ENCODE measurements at places on chromosomes 2 and 18. TPM values are rescaled to one million over a fixed set of nuclear protein-coding genes. Genes with fewer than 3 reads are reported as not detected.

DNA sequence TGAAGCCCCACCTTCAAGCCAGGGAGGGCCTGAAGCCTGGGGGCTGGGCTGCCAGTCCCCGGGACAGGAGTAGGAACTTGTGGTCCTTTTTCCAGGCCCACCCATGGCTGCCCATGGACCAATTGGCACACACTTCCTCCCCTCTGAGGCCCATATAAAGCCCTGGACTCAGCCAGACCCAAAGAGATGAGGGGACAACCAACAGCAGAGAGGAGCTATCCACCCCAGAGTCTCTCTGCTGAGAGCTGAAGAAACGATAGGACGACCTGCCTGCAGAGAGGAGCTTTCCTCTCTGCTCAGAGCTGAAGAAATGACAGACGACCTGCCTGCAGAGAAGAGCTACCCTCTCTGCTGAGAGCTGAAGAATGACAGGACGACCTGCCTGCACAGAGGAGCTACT, 43.8 kb upstream of the PEX13 start:
- DNase-seq, result no peak

- no peak for DNase-seq
Observed at GRCh38 chr2:232993231-232993821, 19.7 kb downstream of the NGEF start.

Gene GPR55
- polyA plus RNA-seq, result 0.36 TPM

Gene ACTG2
- 0.64 TPM for polyA plus RNA-seq

DNA sequence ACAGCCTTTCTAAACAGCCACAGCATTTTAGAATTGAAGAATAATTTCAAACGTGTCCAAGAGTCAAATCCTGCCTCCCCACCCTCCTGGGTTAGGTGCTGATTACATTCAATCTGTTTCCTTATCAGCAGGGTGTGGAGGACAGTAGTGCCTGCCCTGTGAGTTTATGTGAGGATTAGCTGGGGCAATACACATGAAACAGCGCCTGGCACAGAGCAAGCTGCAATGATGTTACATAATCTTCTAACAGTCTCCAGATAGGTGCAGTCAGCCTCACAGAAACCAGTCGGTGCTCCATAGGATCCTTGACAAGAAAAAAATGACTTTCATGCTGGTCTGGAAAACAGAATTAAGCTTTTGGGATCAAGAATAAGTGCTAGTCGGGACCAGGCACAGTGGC, 91.7 kb upstream of the ITGA6 start:
- no peak for DNase-seq

- DNase-seq, result no peak
Observed at GRCh38 chr2:73859721-73860586, 31.2 kb downstream of the STAMBP start.

- DNase-seq, result no peak
Observed at GRCh38 chr2:157394928-157395327, 49.0 kb downstream of the CYTIP start.

Gene RNF103
- 36.3 TPM for polyA plus RNA-seq

DNA sequence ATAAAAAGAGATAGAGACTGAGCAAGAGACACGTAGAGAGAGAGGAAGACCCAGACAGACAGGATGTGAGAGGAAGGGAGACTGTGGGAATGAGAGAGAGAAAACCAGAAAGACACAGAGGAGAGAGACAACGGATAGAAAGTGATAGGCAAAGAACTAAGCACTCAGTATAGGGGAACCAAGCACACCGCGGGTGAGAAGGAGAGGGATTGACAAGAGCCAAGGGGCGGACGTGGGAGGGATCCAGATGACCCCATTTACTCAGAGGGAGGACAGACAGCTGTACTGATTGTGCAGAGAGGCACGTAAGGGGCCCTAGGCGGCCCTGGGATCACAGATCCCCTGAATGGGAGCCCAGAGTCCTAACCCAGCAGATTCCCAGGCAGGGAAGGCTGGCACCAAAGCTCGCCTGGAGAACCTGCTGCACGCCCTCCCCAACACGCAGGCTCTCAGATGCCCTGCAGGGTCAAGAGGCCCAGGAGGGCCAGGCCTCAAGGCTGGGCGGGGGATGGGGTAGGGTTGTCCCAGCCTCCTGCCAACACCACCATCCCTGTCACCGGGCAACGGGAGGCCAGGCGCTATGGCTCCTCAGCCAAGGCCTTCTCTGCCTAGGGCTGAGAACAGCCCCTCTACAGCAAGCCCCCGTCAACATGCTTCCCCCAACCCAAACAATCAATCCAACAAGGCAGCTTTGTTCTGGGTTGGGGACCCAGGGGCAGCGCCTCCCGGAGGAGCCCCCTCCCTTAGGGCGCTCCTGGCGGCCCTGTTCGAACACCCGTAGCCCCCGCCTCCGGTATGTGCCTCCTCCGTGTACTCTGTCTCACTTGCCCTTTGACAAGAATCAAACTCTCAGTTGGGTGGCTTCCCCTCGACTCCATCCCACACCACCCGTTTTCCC, 579 bp downstream of the LOXL3 start:
- no peak for DNase-seq

- DNase-seq, result no peak
Observed at GRCh38 chr2:69652206-69652605, 8.7 kb upstream of the AAK1 start.

Gene RBKS
- polyA plus RNA-seq, result 8.2 TPM

- DNase-seq, result no peak
Observed at GRCh38 chr18:36328385-36328858, 30.9 kb downstream of the FHOD3 start.

Gene TUBB8B
- 0.64 TPM for polyA plus RNA-seq

Gene HSBP1L1
- polyA plus RNA-seq, result 19.3 TPM

DNA sequence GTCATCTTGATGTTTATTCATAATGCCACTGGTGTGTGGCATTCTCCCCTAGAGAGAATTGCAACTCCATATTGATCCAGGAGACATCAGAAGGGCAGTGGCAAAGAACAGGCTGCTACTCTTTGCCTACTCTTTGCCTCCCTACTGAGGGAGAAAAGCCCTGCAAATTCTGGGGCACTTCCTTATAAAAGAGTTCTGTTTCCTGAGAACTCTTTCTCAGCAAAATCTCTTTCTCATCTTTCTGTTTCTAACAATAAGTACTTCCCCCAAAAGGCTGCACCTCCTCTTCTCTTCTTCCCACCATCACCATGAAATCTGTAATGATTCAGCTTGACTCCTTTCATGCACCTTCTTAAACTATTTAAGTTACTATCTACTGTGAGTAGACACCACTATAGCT, 270.3 kb downstream of the MREG start:
- no peak for DNase-seq

DNA sequence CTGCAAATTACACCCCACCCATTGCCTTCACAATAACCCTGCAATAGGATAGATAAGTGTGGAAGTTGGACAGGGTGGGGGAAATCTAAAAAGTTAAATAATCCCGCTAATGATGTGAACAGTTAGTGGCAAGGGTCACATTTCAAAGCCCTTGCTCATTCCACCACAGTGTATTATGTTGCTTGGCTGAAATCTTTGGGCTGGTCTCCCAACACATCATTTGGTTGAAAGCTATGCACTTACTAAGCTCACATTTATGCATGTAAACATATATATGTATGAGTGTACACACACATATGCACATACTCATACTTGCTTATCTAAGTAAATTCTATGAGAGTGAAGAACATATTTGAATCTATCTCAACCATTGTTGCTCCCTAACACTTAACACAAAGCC, 197.8 kb downstream of the RDH14 start:
- no peak for DNase-seq

- DNase-seq, result no peak
Observed at GRCh38 chr2:7031547-7032245, 114.5 kb downstream of the RNF144A start.

DNA sequence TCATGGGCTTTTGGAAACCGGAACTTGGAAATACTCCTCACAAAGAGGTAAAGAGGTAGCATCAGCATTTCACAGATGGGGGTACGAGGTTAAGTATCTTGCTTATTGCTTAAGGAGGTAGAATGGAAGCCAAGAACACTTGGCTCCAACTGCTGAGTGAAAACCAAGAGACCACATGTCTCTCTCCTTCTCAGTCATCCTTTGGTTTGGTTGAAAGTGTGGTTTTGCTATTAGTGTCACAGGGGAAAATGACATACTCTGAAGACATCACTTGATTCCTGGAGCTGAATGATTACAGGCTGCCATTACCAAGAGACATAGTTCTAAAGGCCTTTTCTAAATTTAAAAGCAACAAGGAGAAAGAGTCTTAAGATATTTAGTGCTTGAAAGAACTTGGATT, 41.5 kb downstream of the ANTXR1 start:
- no peak for DNase-seq

Gene POTEJ
- not detected for polyA plus RNA-seq

- no peak for DNase-seq
Observed at GRCh38 chr2:234916674-234917073, 35.1 kb upstream of the SH3BP4 start.

DNA sequence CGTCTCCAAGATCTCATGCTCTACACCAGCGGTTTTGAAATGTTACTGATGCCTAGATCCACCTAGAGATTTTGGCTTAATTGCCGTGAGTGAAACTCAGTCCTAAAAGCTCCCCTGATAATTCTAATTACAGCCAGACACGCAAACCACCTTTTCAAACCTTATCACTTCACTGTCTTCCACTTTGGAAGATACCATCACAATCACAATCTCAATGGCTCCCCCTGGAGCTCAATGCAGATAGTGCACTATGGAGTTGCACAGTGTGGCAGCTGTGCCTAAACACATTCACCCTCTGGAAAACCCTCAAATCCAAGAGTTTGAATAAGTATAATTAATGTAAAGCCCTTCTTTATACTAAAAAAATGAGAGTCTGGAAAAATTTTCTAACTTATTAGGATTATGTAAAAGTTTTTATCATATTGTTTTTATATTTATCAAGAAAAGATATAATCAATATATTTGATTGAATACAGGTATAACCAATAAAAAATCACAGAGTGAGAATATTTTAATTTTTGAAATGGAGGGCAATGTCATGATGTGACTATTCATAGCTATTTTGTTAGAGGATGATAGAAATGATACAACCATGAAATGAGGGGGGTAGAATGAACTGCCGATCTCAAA, 102.9 kb upstream of the SLC8A1 start:
- no peak for DNase-seq

Gene RAD51AP2
- polyA plus RNA-seq, result 0.20 TPM

- DNase-seq, result no peak
Observed at GRCh38 chr2:170088776-170089175, 89.2 kb upstream of the MYO3B start.

DNA sequence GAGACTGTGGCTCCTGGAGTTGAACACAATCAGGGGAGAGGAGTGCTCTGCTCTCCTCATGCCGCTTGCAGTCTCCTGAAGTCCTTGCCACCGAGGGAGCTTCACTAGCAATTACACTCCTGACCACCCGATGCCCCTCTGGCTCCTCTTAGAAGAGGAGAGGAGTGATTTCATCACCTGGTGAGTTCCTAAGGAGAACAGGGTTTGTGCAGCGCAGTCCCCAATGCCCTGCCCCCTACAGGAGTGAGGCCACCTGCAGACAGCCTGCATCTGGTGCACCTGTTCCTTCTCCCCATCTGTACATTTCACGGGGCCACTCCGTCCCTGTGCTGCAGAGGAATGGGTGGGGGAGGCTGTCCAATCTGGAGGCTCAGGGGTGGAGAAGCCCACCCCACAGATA, 267.2 kb downstream of the HRH4 start:
- no peak for DNase-seq

DNA sequence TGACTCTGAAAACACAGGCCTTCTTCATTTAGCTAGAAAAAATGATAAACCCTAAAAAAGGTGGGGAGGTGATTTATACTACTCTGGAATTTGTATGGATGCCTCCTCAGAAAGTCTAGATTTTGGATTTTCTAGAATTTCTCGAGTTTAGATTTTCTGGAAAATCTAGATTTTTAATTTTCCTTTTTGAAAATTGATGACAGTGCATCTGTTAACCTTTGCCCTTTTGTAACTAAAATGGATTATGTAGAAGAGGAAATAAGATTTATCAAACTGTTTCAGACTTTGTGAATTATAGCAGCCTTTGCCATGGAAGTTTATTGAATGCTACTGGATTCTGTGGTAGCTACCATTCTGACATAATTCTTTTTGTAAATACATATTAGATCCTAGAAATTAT, 75.6 kb upstream of the RBM44 start:
- DNase-seq, result no peak

GRCh38 chr18:9820719-9821118, 65.1 kb upstream of the TXNDC2 start:
- DNase-seq, result no peak

Gene ZNF396
- 6.1 TPM for polyA plus RNA-seq

DNA sequence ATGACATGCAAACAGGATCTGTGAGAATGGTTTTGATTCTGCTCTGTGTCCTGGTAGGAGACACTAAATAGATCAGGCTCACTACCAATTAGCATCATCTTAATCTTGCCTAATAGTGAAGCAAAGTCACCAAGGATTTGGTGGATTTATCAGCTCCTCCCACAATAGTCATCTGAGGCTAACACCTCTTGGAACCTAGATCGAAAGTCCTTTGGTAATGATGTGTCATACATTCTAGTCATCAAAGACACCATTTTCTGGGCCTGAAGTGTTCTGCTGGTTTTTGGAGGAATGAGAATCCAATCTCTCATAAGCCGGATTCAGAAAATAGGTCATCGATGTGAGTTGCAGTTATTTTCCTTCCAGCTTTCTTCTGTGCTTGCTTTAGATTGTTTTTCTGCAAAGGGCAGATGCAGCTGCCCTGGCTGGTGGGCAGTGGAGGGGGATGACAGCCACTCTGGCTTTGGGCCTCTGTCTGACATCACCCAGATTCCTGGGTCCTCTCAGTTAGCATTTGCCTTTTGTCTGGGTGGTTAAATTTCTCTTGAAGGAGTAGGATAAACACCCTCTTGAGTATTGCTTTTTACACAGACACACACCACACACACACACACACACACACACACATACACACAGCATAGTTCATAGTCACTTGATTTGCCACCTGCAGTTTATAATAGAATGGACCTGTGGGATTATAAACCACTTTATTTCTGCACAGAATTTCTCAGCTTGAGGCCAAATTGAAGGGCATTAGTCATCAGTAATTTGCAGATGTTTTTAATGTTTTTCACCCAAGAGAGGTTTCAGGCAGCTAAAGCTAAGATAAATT, at the start of gene MYO3B:
TSS of gene MYO3B (plus strand) at position 198 of the 832 bp plus-strand sequence. CDS start at position 339, 141 bp downstream.
- DNase-seq, result no peak

- no peak for DNase-seq
Observed at GRCh38 chr18:28766721-28767120, 589.8 kb upstream of the CDH2 start.

Gene TPO
- polyA plus RNA-seq, result 0.08 TPM

- no peak for DNase-seq
Observed at GRCh38 chr2:7758073-7758759, 841.0 kb downstream of the RNF144A start.

GRCh38 chr2:104836841-104837240, 17.1 kb upstream of the POU3F3 start:
- no peak for DNase-seq

GRCh38 chr2:41597680-41598079, 450.1 kb upstream of the PKDCC start:
- no peak for DNase-seq

DNA sequence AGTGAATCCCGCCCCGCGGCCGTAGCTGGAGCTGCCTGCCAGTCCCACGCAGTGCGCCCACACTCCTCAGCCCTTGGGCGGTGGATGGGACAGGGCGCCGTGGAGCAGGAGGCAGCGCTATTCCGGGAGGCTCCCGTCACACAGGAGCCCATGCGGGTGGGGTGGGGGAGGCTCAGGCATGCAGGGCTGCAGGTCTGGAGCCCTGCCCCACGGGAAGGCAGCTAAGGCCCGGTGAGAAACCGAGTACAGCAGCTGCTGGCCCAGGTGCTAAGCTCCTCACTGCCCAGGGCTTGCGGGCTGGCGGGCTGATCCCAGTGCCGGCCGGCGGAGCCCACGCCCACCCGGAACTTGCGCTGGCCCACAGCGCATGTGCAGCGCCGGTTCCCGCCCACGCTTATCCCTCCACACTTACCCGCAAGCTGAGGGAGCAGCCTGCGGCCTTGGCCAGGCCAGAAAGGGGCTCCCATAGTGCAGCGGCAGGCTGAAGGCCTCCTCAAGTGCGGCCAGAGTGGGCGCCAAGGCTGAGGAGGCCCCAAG, 1152.8 kb upstream of the CELF4 start:
- no peak for DNase-seq
